Ascending aorta (tissue), 2 donors: ENCODE measurements at places on chromosomes 2 and 18. TPM values are rescaled to one million over a fixed set of nuclear protein-coding genes. Genes with fewer than 3 reads are reported as not detected.

DNA sequence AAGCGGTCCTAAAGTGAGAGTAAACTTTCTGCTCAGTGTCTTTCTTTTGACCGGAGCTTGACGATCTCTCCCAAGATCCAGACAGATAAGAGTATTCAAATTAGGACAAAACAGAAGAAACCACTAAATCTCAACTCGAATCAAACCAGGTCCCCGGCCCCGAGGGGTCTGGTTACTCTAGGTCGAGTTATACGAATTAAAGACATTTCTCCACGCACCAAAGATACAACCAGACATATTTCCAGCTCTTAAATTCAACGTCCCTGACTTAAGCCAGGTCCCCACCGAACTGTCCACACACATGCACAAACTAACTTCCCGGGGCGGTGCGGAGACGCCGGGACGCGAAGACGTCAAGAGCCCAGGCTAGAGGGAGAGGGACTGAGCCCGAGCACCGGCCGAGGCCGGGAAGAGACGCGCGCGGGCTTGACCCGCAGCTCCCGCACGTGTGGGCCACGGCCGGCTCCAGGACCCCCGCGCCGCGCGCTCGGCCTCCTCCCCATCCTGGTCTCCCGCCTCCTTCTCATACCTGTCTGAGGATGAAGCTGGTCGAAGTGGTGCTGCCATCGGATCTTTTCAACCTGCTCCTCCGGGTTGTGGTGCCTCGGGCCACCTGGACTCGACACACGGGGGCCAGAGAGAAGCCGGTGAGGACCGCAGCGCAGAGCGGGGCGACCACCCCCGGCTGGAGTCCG, 896 bp downstream of the CACNB4 start:
- H3K4me1 ChIP-seq: peaks cover 7% of the 10 kb centered on the region
- peak overlapping the region; percentile 34 for H3K27ac ChIP-seq
- H3K4me3 ChIP-seq: peak overlapping the region; percentile 83
- H3K36me3 ChIP-seq: no peaks in the 10 kb centered on the region
- no peaks in the 10 kb centered on the region for H3K27me3 ChIP-seq
- no peak for DNase-seq

GRCh38 chr2:11541693-11542274, 7.9 kb downstream of the GREB1 start:
- no peak overlapping the region for H3K4me3 ChIP-seq
- no peaks in the 10 kb centered on the region for H3K27me3 ChIP-seq
- no peak overlapping the region for H3K27ac ChIP-seq

GRCh38 chr2:240203788-240204270, 63.4 kb upstream of the OTOS start:
- no peaks in the 10 kb centered on the region for H3K36me3 ChIP-seq
- no peak for DNase-seq
- no peak overlapping the region for H3K27ac ChIP-seq
- H3K4me1 ChIP-seq: no peaks in the 10 kb centered on the region
- H3K4me3 ChIP-seq: no peak overlapping the region
- no peaks in the 10 kb centered on the region for H3K27me3 ChIP-seq

DNA sequence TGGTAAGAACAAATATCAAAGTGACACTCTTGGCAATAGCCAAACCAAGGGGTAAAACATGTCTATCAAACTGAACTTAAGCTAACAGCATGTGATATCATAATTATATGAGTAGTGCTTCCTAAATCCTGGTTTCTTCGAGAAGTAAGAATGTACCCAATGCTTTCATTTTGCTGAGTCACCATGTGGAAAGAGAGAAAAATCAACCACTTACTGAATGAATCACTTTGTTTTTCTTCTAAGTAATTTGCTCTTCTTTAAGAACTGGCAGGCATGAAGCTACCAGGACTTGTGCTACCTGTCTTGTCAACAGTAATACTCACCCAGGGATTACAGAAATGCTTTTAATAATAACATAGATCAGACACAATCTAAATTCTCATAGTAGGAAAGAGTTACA, 19.0 kb upstream of the DUSP19 start:
- no peaks in the 10 kb centered on the region for H3K36me3 ChIP-seq
- H3K27me3 ChIP-seq: no peaks in the 10 kb centered on the region
- no peak for DNase-seq
- H3K27ac ChIP-seq: peak overlapping the region; percentile 52
- H3K4me3 ChIP-seq: no peak overlapping the region

The LONRF2 gene
- total RNA-seq: 7.6 TPM

The CHRNA1 gene
- total RNA-seq: not detected
